Vagina (tissue), 2 donors: ENCODE measurements at places on chromosomes 1 and 21.

- DNase-seq, result no peak
Measured at GRCh38 chr1:74422421-74423292, 89.8 kb downstream of the LRRC53 start.

GRCh38 chr1:59366346-59366745, 69.5 kb downstream of the FGGY start:
- no peak for DNase-seq

GRCh38 chr1:50358962-50359361, 64.3 kb downstream of the DMRTA2 start:
- no peak for DNase-seq

- peak; percentile 64 for DNase-seq
Measured at GRCh38 chr21:42161401-42161955, 57.5 kb upstream of the ABCG1 start.

GRCh38 chr1:25206201-25206600, 26.1 kb downstream of the SYF2 start:
- DNase-seq, result no peak
